ENCODE measurements at places on chromosomes 12 and 14.

GRCh38 chr12:89343127-89343526 lies 9.2 kb downstream of the DUSP6 start:
- no peak for DNase-seq

GRCh38 chr12:132572801-132573760 lies 37.3 kb downstream of the LRCOL1 start:
- no peak for DNase-seq

DNA sequence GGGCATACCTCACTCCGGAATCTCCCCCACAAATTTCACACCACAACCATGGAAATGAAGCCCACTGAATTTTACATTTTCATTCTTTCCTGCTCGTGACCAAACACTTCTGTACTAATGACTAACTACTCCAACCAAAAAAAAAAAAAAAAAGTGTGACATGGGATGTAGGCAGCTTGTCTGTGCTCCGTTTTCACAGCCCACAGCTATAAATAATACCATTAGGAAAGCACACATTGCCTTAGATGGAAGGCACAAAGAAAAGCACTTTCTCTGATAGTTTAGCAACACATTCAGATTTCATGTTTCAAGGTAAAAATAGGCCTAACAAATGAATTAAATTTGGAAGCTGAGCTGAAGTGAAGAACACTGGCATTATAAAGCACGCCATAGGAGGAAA lies 42.5 kb downstream of the DUSP6 start:
- no peak for DNase-seq

- DNase-seq, result no peak
These were observed 5.2 kb downstream of the WNT10B start for GRCh38 chr12:48966177-48966895.

GRCh38 chr14:85565862-85566296 lies 35.9 kb downstream of the FLRT2 start:
- no peak for DNase-seq

GRCh38 chr12:15733136-15733535 lies 56.1 kb downstream of the EPS8 start:
- no peak for DNase-seq

DNA sequence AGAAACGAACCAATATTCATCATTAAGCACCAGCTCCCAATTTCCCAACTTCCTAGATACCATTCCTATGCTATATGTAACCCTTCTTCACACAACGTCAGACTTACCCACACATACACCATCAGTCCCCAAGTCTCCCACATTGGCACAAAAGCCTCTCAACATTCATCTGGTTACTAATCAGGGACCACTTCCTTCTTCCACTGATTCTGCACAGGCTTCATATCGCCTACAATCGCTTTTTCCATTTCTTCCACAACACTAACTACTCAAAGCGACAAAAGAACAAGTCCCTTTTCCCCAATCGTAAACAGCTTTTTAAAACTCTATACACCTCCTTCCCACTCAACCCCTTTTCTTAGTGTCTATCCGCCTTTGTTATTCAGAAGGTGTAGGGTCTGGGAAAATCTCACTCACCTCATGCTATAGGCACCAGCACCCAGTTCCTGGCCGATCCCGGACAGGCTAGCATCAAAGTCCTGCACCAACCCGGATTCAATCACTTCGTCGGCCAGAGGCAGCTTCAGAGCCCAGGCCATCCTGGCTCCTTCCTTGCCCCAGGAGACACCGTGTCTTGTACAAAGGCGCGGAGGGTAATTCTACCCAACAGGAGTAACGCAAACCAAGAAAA lies 936 bp downstream of the TFCP2 start:
- DNase-seq, result no peak

GRCh38 chr14:92591346-92591745 lies 77.8 kb downstream of the RIN3 start:
- no peak for DNase-seq

DNA sequence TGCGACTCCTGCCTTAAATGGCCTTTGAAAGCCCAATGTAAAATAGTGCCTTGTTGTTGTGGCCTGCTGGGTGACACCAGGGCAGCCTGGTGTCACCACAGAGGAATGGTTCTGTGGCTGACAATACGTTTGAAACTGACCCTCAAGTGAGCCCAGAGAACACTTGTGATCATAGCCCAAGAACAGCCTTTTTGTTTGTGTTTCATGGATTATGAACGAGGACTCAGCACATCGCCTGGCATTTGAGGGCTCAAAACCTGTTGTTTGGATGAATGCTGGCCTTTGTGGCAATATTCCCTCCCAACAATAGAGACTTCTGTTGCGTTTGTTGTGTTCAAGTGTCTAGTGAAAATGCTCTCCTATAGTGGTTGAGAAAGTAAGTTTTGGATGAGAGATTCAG lies 48.5 kb downstream of the TSPAN9 start:
- no peak for DNase-seq

DNA sequence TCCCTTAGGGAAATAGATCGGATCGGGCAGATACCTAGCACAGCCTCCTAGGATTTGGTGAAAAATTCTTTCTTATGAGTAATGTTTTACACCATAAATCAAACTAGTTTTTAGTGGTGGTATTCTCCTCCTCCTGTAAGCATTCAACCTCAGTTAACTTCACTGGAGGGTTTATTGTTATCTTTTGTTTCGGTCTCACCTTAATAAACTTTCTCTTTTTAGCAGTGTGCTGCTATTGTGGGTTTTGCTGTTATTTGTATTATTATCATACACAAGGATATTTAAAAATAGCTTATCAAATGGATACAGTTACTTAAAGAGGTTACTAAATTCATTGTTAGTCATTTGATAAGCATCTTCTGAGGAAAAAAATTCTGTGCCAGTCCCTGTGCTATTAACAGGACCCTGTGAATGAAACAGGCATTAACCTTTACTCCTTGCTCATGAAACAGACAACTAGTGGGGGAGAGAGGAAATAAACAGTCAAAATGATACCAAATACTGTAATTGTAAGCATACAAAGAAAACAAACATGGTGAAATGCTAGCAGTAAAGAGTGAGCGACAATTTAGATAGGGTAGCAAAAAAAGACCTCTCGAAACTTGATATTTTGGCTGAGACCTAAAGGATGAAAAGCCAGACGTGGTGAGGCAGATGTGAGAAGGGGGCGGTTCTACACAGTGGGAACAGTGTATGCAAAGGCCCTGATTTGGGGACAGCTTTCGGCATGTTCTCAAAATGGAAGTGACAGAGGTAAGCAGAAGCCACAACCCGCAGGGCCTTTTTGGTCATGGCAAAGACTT lies 178.7 kb upstream of the SOX5 start:
- no peak for DNase-seq

DNA sequence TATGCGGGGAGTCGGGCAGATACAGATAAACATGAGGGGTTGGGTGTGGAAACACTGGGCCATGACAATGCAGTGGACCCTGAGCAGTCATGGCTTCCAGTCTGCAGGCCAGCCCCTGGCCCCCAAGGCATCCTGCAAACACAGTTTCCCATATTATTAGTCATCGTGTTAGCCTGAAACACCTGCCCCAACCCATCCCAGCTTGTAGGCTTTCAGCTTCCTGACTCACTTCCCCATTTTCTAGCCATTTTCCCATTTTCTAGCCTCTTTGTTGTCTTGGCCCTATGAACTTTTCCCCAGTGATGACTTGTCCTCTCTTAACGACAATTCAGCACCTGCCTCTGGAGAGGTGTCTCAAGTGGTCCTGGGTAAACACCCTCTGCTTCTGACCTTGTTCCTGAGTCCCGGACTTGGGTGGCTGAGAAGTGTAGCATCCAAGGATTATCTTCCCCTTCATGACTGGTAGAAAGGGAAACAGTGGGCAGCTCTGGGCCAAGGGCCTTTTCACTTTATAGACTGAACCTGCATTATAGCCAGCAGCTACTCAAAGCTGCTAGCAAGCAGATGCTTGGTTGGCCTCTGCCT lies 4.3 kb upstream of the PGF start:
- no peak for DNase-seq

GRCh38 chr12:61213646-61214045 lies 1046.6 kb upstream of the USP15 start:
- no peak for DNase-seq

Data from hepatic stellate cell (primary cell).